A549 treated with RU486 at 1 μM for 4 hours (cell line): ENCODE measurements at places on chromosomes 16 and 17. TPM values are rescaled to one million over a fixed set of nuclear protein-coding genes. Genes with fewer than 3 reads are reported as not detected.

UBE2O gene
- total RNA-seq, result 27.5 to 34.5 TPM (median 34.0 TPM) in 5 replicates

STH gene
- total RNA-seq, result not detected in 5 replicates

GAST gene
- 0.57 TPM in 1 of 5 replicates, not detected in the others for total RNA-seq

KRTAP3-2 gene
- total RNA-seq, result 0.36 to 0.50 TPM (median 0.42 TPM) in 3 of 5 replicates, not detected in the others

MT1F gene
- 10.9 to 16.8 TPM (median 11.8 TPM) in 5 replicates for total RNA-seq

ANKFN1 gene
- total RNA-seq, result not detected in 5 replicates

KLHL10 gene
- total RNA-seq, result 0.08 to 0.09 TPM (median 0.08 TPM) in 3 of 5 replicates, not detected in the others

CCL4L2 gene
- not detected in 5 replicates for total RNA-seq

ST6GALNAC2 gene
- total RNA-seq, result 0.28 to 0.70 TPM (median 0.33 TPM) in 4 of 5 replicates, not detected in the other

SLFN14 gene
- total RNA-seq, result not detected in 5 replicates

CLDN9 gene
- total RNA-seq, result 0.30 to 0.55 TPM (median 0.50 TPM) in 5 replicates
